ENCODE measurements at places on chromosomes 2 and 18. TPM values are rescaled to one million over a fixed set of nuclear protein-coding genes. Genes with fewer than 3 reads are reported as not detected.

The IL37 gene
- not detected for polyA plus RNA-seq

DNA sequence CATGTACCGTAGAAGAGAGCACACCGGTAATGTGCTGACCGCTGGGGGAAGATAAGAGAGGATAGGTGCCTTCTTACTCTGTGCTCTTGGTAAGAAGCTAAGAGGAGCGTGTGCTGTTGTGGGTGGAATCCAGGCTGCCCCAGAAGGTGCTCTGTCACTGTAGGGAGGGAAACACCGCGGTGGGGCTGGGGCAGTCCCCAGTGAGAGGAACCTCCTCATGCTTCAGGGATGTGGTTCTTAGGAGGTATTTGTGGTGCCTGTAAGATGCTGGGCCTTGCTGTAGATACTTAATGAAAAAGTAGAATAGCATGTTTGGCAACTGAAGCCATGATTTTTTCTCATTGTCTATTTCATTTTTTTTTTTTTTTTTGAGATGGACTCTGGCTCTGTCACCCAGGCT lies 1.1 kb downstream of the COLEC11 start:
- DNase-seq = no peak

GRCh38 chr18:6039055-6039454 lies 143.7 kb upstream of the TMEM200C start:
- DNase-seq = no peak

- DNase-seq = no peak
Observed at GRCh38 chr2:85893428-85894258, 4.9 kb upstream of the ST3GAL5 start.

- peak; percentile 83 for DNase-seq
Observed at GRCh38 chr2:84970868-84971509, at the start of gene KCMF1. Gene KCMF1 (plus strand): TSS chr2:84971161. CDS start chr2:84971452, 291 bp downstream.

GRCh38 chr2:172969166-172969565 lies 106.5 kb upstream of the MAP3K20 start:
- no peak for DNase-seq
